ENCODE measurements at places on chromosomes 7 and 10. TPM values are rescaled to one million over a fixed set of nuclear protein-coding genes. Genes with fewer than 3 reads are reported as not detected.

TRPV6 gene
- not detected for total RNA-seq

AGR2 gene
- 133 TPM for total RNA-seq

GBX1 gene
- not detected for total RNA-seq

PLAC9 gene
- total RNA-seq: 0.16 TPM

FAM25C gene
- 3.0 TPM for total RNA-seq

ZNF365 gene
- total RNA-seq: 0.91 TPM

RNF133 gene
- total RNA-seq: not detected

AGBL3 gene
- total RNA-seq: 1.4 TPM

FGFBP3 gene
- total RNA-seq: 2.6 TPM
